ENCODE measurements at places on chromosomes 7 and 10.

DNA sequence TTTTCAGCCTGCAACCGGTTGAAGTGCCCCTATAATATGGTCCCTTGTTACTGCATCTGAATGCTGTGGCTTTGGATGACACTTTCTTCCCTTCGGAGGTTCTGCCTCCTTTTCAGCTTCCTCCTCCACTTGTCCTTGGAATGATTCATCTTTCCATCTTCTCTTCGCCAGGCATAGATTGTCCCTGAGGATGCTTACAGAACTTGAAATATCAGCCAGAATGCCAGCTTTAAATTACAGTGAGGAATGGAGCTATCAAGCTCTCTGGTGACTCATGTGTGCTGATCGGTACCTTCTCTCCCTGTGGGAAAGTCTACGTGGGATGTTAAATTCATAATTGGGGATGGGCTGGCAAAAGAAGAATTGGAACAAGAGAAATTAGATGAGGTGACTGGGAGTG, 45.9 kb upstream of the PDK4 start:
- DNase-seq, result no peak

- DNase-seq, result no peak
Measured at GRCh38 chr10:36882781-36883180, 242.6 kb upstream of the ANKRD30A start.

DNA sequence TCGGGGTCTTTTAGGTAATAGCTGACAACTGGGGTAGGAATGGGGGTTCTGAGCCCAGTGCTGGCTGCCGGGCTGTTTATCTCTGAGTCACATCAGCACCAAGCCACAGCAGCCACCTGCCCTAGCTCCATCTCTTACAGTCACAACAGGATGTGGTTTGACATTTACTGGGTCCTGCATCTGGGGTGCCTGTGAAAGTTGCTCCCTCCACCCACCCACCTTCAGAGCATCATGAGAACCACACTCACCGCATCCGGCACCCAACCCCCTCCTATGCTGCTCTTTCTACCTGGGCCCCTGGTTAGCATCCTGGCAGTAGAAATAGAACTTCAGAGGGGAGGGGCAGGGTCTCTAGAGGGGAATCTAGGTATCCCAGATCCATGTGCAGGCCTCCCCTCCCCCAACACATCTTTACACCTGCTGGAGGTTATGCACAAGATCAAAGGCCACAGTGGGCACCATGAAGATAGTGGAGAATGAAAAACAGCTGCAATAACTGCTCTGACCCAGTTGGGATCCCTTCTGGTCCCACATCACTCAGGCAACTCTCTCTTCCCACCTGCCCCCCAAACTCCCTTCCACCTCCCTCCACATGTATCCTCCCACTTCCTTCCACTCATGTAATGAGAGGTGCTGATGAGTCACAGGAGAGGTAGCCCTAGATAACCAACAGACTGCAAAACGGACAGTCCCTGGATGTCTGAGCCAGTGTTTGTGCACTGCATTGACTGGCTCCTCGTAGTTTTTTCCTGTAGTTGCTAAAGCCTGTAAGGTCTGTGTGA, 38.2 kb downstream of the PRSS2 start:
- DNase-seq, result no peak

DNA sequence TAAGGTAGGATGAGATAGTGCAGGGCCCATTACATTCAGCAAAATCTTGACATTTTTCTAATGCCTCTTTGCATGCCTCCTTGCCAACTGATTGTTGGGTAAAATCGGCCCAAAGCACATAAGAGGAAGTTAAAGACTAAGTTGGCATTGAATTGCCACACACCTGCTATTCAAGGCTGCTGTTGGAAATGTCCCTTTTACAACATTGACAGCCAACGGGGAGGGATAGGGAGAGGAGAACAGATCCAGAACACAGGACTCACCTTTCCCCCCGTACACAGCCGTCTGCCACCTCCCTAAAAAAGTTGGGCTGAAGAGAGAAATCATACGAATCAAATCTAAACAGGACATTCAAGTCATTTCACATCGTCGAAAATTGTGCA, 695 bp downstream of the FAM237B start:
- no peak for DNase-seq

- DNase-seq, result no peak
Measured at GRCh38 chr7:102866535-102867215, 46.1 kb upstream of the LRRC17 start.

- no peak for DNase-seq
Measured at GRCh38 chr7:14639329-14639728, 263.2 kb downstream of the DGKB start.

GRCh38 chr10:83222832-83223742, 916.2 kb upstream of the GHITM start:
- DNase-seq, result no peak

GRCh38 chr7:42650171-42650570, 261.7 kb downstream of the C7orf25 start:
- DNase-seq, result no peak

DNA sequence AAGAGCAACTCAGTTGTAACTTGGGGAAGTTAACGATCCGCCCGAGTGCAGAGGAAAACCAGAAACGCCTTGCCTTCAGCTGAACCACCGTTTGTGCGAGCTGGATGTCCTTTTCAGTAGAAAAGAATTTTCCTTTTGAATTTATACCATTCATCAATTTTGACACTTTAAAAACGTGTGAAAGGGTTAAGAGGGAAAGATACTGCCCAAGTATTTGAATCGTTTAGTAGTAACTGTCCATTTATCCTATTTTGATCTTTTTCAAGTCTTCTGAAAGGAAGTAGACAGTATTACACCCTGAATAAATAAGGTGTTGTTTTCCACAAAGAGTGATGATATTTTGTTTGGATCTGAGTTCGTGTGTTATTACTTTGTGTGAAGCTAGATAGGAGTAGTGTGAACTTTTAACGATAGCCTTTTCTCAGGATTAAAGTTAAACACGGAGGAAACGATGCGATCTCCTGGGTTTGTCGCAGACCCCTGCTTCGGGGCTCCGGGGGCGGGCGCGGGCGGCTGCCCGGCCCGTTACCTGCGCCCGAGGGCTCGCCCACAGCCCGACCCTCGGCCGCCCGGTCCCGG, 830 bp upstream of the BMI1 start:
- DNase-seq, result no peak

- no peak for DNase-seq
Measured at GRCh38 chr10:44756216-44756615, 154.9 kb upstream of the TMEM72 start.

- no peak for DNase-seq
Measured at GRCh38 chr7:115267503-115267902, 345.6 kb downstream of the MDFIC start.

- no peak for DNase-seq
Measured at GRCh38 chr10:112955582-112956421, 5.8 kb downstream of the TCF7L2 start.

DNA sequence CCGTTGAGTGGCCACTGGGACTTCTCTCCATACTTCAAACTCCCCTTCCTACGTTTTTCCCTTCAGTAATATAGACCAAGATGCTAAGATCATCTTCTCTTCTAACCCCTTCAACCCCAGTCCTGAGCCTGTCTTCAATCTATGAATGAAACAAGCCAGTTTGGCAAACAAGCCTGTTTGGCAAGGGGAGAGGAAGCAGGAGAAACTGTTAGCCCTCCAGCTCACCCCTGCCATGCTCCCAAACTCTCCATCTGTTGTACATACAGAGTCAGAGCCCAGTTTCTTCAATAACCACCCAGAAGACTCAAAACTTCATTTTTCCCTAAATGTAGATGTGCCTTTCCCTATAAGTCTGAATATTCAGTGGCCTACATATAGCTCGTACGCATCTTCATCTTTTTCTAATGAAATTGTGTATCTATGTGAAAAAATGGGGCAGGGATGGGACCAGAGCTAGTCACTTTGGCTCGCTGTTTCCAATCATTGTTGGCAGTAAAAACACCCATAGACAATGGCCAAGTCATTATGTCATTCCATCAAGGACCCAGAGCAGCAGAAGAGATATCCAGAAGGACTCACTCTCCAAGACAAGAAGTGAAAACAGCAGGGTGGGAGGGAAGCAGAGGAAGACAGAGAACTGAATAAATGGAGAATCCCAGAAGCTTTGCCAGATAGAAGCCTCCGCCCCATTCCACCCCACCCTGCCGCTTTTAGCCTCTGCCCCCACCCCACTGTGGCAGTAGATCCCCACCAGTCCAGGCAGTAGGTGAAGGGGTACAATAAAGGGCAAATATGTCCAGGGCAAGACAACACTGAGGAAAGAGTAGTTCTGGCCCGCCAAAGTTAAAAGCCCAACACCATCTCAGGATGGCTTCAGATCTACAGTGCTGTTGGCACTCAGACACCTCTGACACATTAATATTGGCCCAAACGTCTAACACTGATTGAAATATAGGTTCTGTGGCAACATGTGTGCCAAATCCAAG, 87.3 kb downstream of the DOCK4 start:
- DNase-seq, result no peak

DNA sequence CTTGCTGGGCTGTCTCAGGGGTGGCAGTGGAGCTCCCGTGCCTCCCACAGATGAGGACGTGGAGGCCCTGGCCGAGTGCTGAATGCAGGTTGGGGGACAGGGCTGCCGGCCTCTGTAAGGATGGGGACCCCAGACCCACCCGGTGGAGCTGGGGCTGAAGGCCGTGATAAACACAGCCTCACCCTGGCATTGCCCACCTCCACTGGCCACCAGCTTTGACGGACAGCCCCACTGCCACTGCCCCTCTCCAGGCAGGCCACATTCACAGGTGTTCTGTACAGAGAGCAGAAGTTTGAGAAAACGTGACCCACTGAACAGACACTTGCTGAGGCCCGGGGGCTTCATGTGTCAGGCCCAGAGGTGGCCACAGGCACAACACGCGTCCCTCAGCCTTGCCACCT, 126.2 kb downstream of the LHPP start:
- no peak for DNase-seq

DNA sequence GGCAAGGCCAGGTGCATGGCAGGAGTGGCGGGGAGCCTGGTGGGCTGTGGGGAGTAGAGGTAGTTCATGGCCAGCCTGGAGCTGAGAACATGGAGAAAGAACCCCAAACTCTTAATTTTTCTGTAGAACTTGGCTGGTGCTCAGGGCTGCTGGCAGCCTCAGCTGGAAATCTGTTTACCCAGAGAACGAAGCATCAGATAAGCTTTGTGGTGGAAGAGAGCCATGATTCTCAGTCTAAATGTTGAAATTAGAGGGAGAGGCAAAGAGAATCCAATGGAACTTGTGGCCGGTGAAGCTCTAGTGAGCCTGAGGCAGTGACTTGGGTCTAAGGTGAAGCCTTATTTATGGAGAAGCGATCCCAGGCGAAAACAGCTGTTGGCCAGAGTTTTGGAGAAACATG, 126.4 kb downstream of the CCDC3 start:
- DNase-seq, result no peak

- DNase-seq, result no peak
Measured at GRCh38 chr7:102262546-102262945, 24.1 kb upstream of the SH2B2 start.

GRCh38 chr10:24901686-24902399, 50.6 kb downstream of the PRTFDC1 start:
- DNase-seq, result no peak

DNA sequence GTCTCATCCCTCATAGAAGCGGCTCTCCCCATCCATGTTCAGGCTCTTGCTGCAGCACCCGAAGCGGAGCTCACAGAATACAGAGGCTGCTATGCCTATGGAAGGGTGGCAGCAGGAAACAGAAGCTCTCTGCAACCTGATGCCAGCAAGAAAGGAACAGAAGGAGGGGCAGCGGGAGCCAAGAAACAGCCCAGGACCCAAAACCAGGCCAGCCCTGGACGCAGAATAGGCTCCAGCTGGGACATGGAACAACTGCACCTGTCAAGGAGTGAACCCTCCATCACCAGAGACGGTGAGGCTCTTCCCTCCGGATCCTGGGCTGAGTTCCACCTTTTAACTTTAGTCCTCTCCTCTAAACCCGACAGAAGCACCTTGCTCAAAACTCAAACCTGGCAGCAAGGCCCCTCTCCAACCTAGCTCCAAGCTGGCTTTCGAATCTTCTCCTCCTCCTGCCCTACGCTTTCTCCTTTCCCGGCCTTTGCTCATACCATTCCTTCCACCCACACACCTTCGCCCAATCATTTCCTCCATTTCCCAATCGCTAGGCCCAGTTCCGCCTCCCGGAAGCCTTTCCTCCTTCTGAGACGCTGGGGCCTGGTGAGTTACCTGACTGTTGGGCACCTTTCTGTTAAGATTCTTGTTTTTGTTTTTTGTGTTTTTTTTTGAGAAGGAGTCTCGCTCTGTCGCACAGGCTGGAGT, 122.8 kb upstream of the ZNF92 start:
- DNase-seq, result no peak

DNA sequence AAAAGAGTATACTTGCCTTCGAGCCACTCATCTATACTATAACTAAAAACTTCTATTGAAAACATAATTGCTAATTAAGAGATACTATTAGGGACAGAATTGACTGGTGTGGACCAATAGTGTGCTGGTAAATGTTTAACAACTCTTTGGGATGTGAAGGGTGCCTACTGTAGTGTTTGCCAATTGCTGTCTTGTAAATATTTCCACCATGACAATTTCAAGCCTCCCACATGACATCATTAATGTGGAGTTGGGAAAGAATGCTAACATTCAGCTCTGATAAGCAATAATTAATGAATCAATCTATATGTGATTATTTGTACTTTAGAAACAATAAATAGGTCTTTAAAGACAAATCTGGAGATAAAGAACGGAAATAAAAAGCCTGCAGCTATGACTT, 136.8 kb downstream of the DGKB start:
- DNase-seq, result no peak

DNA sequence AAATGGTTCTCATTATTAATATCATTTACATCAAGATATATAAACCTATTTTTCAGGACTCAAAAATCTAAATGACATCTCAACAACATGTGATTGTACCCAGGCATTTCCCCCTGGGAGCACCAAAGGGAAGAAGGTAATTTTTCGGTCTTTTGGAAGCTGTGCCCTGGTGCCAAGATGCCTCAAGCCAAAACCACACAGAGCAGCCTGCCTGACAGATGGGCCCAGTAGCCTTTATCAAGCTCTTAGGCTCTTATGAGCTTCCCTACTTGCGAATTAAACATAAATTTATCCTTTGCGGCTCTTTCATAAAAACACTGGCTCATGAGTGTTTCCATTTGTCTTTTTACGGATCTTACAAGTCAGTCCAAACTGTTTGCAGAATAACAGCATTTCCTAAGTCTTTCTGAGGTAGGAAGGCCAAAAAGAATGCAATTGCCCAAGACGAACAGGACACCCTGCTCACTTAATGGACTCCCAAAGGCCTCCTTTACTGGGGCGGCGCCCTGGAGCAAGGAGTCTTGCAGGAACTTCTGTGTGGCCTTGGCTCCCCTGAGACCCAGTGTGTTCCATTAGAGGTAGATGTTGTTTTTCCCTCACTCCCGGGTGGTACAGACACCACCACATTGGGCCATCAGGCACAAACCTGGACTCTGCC, 4.1 kb upstream of the RASSF4 start:
- no peak for DNase-seq

GRCh38 chr10:34254596-34254995, 560.5 kb downstream of the PARD3 start:
- DNase-seq, result no peak

Measured in NT2/D1 (cell line).